ENCODE measurements at places on chromosomes 3 and 15. TPM values are rescaled to one million over a fixed set of nuclear protein-coding genes. Genes with fewer than 3 reads are reported as not detected.

GRCh38 chr3:23130406-23130805, 72.7 kb upstream of the UBE2E2 start:
- no peak for DNase-seq

- no peak for DNase-seq
These were observed 207.0 kb downstream of the DIPK2A start for GRCh38 chr3:144178607-144179006.

- peak; percentile 9 for DNase-seq
These were observed 394.5 kb upstream of the RARB start for GRCh38 chr3:25033407-25034029.

The CORO2B gene
- 10.5 TPM for total RNA-seq

DNA sequence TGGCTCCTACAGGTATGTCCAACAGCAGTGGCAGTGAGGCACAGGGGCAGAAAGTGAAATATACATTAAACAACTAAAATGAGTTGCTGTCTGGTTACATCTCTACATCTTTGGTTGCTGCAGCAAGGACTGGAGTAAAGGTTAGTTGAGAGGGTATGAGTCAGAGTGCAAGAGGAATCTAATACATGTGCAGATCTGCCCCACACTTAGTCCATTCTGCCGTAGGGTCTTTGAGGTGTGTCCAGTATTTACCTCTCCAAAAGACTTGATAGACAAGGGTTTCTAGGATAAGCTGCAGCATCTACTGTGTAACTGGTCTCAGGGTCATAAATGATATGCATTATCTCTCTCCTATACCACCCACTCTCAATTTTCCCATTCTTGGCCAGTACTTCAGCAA, 6.2 kb upstream of the NEDD4 start:
- DNase-seq = peak; percentile 32

The SHC4 gene
- total RNA-seq = 1.0 TPM

The SEMA6D gene
- 2.0 TPM for total RNA-seq

- DNase-seq = peak; percentile 90
These were observed 68.1 kb upstream of the DLG1 start for GRCh38 chr3:197366301-197367044.

DNA sequence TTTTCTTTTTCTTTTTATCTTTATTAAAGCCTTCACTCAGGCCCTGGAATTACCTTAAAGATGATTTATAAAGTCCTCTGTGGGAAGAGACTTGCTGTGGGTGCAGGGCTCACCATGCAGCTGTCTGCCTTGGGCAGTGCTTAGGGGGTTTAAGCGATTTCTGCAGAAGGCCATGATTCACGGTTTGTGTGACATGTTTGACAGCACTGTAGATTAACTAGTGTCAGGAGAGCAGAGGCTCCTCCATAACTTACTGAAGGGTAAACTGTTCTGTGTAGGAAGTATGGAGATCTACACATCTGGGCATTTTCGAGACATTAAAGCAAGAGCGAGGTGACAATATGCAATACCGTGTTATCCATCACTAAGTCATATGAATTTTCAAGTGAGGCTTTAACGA, 137.7 kb downstream of the LRIG1 start:
- DNase-seq = peak; percentile 3

The MRAS gene
- 11.2 TPM for total RNA-seq

DNA sequence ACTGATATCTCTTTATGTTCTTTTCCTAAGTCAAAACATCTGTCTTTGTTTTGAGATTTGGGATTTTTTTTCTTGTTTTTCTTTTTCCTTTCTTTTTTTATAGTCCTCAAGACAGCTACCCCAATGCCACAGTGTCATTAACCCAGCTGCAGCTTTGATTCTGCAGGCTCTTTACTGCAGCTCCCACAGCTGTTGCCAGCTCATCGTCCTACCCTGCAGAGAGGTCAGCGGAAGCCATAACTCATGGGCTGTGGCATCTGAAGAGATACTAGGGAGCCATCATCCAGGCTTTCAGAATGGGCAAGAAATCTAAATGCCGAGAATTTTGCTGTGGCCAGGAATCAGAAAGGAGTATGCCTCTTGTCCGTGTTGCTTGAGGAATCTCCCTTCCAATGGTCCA, 44.3 kb upstream of the SLC24A5 start:
- peak; percentile 25 for DNase-seq

DNA sequence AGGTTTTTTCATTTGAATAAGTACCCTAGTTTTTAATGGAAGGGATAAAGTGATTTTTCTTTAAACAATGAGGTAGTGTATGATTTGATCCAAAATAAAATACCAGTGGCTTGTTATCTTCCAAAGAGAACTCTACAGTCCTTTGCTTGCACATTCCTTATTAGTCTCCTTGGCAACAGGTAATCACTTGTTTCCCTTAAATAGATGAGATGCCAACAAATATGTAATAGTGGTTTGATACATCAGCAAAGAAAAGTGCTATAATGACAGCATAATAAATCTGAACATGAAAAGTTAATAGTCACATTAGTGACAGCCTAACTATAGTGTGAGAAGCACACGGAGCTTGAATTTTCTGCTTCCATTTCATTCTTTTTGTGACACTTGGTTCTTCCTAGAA, 360.2 kb downstream of the ZNF385D start:
- DNase-seq = peak; percentile 15

GRCh38 chr3:113200946-113201345, 10.4 kb upstream of the BOC start:
- no peak for DNase-seq

The SLC7A14 gene
- total RNA-seq = 2.8 TPM

The CDCP1 gene
- total RNA-seq = 33.5 TPM

DNA sequence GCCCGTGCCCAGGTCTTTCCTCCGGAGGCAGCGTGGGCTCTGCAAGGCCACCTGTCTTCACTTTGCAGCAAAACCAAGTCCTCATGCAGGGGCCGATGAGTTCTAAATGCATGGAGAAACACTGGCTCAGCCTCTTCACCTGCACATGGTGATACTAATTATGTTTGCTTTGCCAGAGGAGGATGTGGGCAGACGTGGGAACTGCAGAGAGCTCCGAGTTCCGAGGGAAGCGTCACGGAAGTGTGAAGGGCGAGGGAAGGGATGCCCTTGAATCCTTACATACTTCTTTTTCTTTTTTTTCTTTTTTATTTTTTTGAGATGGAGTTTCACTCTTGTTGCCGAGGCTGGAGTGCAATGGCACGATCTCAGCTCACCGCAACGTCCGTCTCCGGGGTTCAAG, 74.8 kb downstream of the GABRG3 start:
- no peak for DNase-seq

The ZNF501 gene
- 3.1 TPM for total RNA-seq

- DNase-seq = no peak
These were observed 142.9 kb upstream of the NR2F2 start for GRCh38 chr15:96187341-96188305.

- no peak for DNase-seq
These were observed 494.0 kb upstream of the TGFBR2 start for GRCh38 chr3:30112411-30112810.

GRCh38 chr3:155370764-155371503, 77.5 kb upstream of the STRIT1 start:
- DNase-seq = no peak

- no peak for DNase-seq
These were observed 11.2 kb upstream of the FAM174B start for GRCh38 chr15:92666780-92667179.

DNA sequence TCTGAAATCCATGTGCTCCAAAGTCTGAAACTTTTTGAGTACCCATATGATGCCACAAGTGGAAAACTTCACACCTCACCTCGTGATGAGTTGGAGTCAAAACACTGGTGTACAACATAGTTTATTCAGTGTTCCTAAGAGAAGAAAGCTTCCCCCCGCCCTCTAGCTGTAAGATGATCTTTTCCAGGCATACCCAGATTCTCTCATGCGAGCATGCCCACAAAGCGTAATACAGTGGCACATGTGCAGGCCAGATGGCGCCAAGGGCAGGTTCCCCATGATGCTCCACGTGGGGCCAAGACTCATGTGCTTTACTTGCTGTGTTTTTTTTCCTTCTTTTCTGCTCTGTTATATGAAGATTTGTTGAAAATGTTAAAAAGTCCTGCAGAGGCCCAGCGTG, 104.9 kb upstream of the LRRFIP2 start:
- DNase-seq = no peak

The RYR3 gene
- total RNA-seq = not detected

DNA sequence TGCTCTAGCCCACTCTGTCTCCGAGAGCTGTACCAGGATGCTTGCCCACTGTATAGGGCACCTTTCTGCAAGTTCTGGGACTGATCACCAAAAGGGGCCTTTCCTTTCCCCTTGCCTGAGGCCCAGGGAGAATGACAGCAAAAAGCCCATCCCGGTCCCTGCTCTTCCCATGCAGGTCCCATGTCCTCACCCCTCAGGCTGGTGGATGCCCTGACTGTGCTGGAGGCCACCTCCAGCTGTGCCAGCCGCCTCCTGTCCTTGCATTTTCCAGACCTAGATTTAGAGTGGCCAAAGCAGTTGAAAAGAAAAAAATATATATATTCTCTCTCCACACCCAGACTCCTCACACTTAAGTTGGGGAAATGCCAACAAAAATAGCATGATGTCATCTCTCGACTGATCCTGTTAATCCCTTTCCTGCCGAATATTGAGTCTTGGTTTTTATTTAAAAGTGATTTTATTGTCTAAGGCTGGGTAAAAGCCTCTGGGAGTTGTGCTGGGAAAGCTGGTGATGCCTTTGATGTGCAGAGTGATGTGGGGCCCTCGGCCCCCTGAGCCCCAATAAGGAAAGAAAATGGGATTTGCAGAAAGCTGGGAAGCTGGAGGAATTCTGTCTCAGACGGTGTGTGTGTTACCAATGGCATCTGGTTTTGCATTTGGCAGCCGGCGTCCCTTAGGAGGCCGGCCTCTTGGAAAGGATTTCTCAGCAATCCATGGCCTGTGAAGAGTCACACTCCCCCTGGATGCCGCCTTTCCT, 29.3 kb upstream of the TPM1 start:
- peak; percentile 87 for DNase-seq

DNA sequence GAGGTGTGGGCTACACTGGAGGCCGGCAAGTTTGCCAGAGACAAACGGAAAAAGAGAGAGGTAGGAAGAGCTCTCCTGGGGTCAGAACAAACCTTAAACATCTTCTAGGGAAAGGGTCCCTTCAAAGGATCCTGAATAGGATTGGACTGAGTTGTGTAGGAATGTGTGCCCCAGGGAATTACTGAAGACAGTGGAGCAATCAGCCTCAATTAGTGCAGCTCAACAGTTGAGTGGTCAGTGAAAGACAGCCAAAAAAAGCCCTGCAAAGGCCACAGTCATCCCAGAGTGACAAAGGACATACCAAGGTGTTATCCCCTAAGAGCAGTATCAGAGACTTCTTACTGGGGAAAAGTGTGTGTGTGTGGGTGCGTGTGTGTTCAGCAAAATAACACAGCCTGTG, 70.3 kb downstream of the NUP210 start:
- DNase-seq = no peak

DNA sequence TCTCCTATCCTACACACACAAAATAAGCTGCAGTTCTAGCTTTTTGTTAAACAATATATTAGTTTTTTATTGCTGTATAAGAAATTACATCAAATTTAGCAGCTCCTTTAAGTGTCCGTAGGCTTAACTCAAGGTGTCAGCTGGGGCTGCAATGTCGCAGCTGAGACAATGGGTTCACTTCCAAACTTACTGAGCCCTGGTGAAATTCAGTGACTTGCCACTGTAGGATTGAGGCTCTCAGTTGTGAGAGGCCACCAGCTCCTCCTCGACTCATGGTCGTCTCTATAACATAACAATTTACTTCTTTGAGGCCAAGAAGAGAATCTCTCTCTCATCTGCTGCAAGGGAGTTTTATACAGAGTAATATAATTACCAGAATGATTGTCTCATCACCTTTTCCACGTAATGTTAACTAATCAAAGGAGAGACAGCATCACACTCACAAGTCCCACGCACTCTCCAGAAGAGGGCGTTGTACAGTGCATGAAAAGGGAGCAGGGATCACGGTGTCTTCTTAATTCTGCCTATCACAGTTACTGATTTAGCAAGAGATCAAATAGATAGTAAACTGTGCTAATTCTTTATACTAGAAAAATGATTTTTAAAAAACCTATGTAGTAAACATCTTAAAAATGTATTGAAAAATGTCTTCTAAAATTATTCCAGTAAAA, 735.6 kb upstream of the GBE1 start:
- DNase-seq = no peak

DNA sequence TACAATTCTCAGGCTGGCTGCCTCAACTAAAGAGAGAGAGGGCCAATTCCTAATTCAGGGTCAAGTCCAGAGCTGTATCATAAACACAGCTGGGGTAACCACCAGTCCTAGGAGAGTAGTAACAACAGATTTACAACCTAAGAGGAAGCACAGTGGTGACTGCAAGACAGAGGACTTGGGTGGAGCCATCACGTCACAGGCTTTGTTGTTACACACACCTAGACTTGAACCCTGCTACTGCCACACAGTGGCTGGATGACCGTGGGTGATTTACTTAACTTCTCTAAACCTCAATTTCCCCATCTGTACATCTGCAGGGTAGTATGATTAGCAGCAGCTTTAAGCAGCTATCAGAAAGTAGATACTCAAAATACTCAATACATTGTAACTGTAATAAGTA, 78.6 kb downstream of the MYLK start:
- DNase-seq = no peak

DNA sequence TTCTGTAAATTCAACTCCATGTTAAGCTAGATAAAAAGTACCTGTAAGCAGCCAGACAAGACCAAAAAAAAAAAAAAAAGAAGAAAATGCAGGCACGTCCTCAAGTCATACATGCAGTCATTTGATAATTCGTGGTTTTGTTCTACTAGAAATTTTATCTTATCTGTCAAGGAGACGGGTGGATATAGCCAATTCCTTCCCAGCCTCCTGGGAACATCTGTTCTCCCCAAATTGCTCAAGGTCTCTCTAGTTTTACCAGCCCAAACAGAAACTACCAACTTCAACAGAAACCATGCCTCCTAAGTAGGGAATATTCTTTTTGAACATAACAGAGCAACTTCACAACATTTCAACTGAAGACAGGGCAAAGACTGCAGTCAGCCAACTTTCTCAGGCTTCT, 19.5 kb downstream of the RYK start:
- no peak for DNase-seq

- no peak for DNase-seq
These were observed 14.1 kb downstream of the MGLL start for GRCh38 chr3:127808197-127808596.

The IL20RB gene
- 2.4 TPM for total RNA-seq

DNA sequence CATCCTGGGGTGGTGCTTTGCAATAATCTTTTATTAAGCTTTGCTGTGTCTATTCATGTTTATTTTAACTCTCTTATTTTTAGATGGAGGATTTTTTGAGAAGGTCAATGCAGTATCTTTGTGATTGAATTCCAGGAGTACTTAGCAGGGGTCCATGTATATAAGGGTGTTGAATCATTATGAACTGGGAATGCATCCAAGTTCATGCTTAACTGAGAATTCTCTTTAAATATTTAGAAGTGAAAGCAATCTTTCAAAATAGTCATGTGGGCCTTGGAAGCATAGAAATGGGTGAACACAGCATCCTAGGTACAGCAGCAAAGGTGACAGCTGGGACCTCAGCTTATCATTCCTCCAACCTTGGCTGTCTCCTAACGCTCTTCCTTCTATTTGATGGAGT, 27.3 kb downstream of the SPTSSB start:
- DNase-seq = peak; percentile 20

The LRRC3B gene
- total RNA-seq = not detected

GRCh38 chr15:90035095-90035839, 34.1 kb downstream of the ZNF710 start:
- peak; percentile 59 for DNase-seq

- DNase-seq = no peak
These were observed 33.4 kb downstream of the MUC20 start for GRCh38 chr3:195754141-195754540.

GRCh38 chr3:165607221-165607620, 230.0 kb downstream of the BCHE start:
- no peak for DNase-seq
